ENCODE measurements at places on chromosomes 4 and X.

DNA sequence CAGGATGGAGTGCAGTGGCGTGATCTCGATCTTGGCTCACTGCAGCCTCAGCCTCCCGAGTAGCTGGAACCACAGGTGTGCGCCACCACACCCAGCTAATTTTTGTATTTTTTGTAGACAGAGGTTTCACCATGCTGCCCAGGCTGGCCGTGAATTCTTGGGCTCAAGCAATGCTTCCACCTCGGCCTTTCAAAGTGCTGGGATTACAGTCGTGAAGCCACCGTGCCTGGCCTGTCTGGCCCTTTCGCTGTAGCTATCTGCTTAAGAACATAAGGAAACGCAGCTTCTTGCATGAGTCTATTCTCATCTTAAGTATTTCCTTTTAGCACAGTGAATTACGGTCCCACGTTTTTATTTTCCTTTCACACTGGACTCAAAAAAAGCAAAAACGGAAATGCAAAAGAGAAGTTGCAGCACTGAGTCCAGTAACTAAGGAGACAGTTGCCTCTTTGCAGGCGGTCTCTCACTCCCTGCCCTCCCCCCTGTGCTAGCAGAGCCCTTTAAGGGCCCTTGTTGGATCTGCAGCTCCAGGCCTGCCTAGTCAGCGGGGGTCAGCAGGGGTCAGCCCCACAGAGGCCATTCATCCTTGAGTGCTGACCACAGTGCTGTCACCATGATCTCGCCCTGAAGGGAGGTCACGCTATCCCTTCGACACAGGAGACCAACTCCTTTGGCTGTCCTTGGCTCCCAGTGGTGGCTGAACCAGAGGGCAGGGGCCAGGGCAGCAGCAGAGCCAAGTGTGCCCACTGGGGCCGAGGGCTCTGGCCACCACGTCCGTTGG, 21.8 kb upstream of the TBC1D14 start:
- DNase-seq: no peak

DNA sequence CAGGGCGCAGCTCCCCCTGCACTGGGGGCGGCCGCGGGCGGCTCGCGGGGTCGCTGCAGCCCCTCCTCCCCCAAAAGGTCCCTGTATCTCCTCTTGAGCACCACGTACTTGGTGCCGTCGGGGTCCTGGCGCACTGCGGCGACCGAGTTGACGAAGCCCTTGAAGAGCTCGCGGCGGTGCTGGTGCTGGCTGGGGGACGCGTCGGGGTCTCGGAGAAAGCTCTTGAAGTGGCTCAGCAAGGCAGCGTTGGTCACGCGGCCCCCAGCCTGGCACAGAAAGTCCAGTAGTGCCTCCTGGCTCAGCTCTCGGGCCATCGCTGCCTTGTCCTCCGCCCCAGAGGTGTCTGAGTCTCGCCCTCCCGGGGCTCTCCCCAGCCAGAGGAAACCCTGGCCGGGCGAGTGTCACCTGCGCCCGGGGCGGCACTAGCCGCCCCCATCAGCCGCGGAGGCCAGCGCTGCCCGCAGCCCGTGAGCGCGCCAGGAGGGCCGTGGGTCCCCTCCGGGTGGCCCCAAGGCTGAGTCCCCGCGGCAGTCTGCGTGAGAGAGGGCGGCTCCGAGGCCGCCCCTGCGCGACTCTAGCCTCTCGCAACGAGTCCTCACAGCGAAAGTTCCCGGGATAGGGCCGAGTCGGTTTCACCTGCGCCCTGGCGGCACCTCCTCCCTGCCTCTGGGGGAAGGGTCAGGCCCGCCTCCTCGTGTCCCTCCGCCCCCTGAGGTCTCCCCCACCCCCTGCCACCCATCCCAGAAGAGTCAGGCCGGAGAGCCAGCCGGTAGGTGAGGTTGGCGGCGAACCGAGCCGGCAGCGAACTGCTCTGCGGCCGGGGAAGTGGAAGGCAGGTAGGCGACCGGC, at the start of gene SOWAHB:
TSS of gene SOWAHB (minus strand) at position 609 of the 849 bp plus-strand sequence. CDS start at position 314, 295 bp downstream.
- DNase-seq: no peak

- DNase-seq: peak; percentile 5
These were observed 14.7 kb upstream of the CT55 start for GRCh38 chrX:135185795-135186443.

- DNase-seq: no peak
These were observed 7.7 kb downstream of the GPR173 start for GRCh38 chrX:53056292-53056691.

- no peak for DNase-seq
These were observed 455.7 kb upstream of the FAT1 start for GRCh38 chr4:187179086-187180058.

GRCh38 chr4:113547487-113548042, 214.0 kb downstream of the CAMK2D start:
- DNase-seq: peak; percentile 94

Data from GM12864 (cell line).